ENCODE measurements at places on chromosomes 5 and 9.

DNA sequence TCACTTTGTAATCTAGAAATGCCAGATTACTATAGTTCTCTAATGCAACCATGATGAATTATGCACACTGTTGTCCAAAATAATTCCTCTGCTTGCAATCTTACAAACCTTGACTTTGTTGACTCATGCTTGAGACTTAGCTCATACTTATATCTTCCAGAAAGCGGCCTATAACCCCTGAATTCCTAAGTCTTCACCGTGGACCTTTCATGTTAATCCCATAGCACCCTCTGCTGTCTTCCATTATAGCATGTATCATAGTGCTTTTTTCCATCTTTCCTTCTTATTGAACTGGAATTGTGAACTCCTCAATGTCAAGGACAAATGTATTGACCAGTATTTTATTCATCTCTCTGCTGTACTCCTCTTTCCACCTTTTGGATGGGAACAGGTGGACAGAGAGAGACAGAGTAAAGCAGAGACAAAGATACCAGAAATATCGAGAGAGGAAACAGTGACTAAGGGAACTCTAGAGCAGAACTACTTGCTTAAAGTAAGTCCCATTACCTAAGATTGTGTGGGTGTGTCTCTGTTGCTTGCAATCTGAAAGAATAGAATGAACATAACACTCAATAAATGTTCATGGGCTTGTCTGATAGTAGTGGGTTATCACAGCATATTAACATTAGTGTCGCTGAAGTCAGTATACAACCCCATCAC is 110.0 kb downstream of the LURAP1L start:
- no peak for DNase-seq

GRCh38 chr5:102099766-102100331 is 196.2 kb downstream of the SLCO4C1 start:
- no peak for DNase-seq

GRCh38 chr5:76765249-76765648 is 49.3 kb downstream of the F2R start:
- DNase-seq: no peak

DNA sequence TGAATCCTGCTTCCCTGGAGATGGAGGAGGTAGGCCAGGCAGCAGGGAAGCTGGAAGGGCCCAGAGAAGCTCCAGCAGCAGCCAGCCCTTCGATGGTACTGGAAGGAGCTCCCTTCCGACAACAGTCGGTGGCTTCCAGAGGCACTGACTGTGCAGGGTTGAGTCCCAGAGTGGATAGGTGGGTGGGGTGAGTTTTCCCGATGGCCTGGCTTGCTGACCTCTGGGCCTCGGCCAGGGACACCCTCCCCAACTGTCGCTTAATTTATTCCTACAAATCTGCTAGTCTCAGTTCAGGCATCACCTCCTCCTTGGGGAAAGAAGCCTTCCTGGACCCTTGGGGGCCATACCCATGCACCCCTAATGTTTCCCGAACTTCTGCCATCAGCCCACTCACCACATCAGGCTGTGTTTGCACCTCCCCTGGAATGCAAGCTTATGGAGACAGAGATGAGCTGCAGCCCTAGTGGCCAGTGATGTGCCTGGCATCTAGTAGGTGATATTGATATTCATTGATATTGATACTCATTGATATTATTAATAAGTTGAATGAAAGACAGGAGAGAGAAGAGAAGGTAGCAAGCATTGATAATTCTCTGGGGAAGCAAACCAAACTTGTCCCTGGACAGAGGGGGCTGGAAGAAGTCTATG is 104.6 kb upstream of the BOD1 start:
- no peak for DNase-seq

- DNase-seq: no peak
Measured at GRCh38 chr5:61724102-61724501, 392.0 kb downstream of the ZSWIM6 start.

- DNase-seq: peak; percentile 47
Measured at GRCh38 chr5:169637549-169638121, 560 bp downstream of the DOCK2 start.

- no peak for DNase-seq
Measured at GRCh38 chr5:125276096-125276495, 529.7 kb upstream of the ZNF608 start.

- no peak for DNase-seq
Measured at GRCh38 chr5:9888501-9888901, 258.4 kb upstream of the TAS2R1 start.

GRCh38 chr5:77649776-77650175 is 11.3 kb upstream of the OTP start:
- DNase-seq: no peak

DNA sequence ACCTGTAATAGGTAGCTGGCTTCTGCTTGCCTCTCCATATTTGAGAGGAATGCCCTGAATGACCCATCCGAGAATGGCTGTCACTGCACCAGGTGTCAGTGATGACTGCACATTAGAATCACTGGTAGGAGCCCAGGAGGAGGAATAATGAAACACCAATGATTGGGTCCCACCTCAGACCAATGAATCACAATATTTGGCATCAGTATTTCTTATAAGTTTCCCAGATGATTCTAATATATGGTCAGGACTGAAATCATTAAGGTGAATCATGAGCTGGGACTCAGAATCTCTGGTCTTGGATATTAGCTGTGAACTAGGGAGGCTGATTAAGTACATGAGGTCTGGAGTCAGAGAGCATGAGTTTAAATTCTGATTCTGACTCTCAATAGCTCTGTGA is 23.4 kb downstream of the ARSB start:
- DNase-seq: no peak
